ENCODE measurements at places on chromosomes 1 and 21.

DNA sequence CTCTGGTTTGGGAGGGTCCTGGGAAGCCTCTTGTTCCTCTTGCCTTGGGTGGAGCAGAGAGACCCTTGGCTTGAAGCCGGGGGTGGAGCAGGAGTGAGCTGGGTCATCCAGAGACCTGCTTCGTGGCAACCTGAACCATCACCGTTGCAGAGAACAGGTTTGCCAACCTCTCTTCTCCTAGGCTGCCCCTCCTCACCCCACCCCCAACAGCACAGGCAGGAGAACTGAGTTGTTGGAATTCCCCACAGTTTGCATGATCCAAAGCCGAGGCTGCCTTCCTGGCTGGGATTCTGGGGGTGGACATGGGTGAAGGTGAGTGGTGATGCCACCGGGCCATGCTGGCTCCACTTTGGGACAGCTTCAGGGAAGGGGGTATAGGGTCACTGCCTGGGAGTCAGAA lies 2.2 kb downstream of the WNT4 start:
- DNase-seq: no peak
- H3K27ac ChIP-seq: no peak overlapping the region
- H3K36me3 ChIP-seq: peaks cover 3% of the 10 kb centered on the region
- peaks cover 15% of the 10 kb centered on the region for H3K27me3 ChIP-seq
- no peak overlapping the region for H3K4me3 ChIP-seq

GRCh38 chr1:59742526-59742925 lies 72.2 kb upstream of the HOOK1 start:
- peaks cover 10% of the 10 kb centered on the region for H3K36me3 ChIP-seq
- H3K4me3 ChIP-seq: no peak overlapping the region
- peaks cover 32% of the 10 kb centered on the region for H3K4me1 ChIP-seq
- H3K27ac ChIP-seq: peak overlapping the region; percentile 88
- no peak for DNase-seq
- no peaks in the 10 kb centered on the region for H3K27me3 ChIP-seq

DNA sequence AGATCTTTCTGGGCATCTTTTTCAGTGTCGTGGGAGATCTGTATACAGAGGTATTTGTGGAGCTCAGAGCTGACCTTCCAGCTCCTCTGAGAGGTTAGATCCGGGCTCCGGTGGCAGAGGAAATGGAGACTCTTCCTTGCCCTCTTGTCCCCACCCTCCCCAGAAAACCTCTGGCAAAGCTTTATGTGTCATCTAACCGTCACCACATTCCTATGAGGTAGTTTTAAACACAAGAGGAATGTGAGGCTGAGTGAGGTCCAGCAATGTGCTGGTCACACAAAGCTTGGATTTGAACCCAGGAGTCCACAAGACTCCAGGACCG lies 1.2 kb downstream of the CD160 start:
- no peaks in the 10 kb centered on the region for H3K27me3 ChIP-seq
- DNase-seq: no peak
- no peak overlapping the region for H3K27ac ChIP-seq
- H3K4me1 ChIP-seq: peaks cover 3% of the 10 kb centered on the region

DNA sequence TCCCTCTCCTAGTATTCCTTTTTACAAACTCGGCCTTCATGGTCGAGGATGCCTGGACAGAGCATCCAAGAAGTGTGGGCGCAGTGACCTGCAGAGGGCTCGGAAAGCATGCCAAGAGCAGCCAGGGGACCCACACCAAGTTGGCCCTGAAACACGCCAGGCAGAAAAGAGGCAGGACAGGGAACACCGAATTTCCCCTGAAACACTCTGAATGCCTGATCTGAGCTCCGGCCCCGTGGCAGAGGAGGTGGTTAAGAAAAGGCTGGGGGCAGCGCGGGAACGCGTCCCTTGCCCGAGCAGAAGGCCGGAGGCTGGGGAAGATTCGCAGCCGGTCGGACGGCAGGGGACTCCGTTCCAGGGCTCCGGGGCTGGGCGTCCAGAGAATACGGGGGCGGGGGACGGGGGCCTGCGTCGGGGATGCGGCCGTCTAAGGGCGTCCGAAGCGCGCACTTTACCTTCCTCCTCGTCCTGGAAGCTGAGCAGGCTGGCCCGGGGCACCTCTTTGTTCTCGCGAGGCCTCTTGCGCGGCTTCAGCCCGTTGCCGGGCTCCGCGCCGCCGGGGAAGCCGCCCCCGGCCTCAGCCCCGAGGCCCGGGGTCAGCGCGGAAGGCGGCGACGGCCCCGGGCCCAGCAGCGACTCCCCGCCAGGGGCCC lies 558 bp downstream of the PAXBP1 start:
- H3K36me3 ChIP-seq: peaks cover 27% of the 10 kb centered on the region
- H3K4me3 ChIP-seq: peak overlapping the region; percentile 100
- DNase-seq: peak; percentile 67

- H3K27me3 ChIP-seq: no peaks in the 10 kb centered on the region
- DNase-seq: no peak
- no peak overlapping the region for H3K27ac ChIP-seq
- no peaks in the 10 kb centered on the region for H3K4me1 ChIP-seq
- no peak overlapping the region for H3K4me3 ChIP-seq
- no peaks in the 10 kb centered on the region for H3K36me3 ChIP-seq
These were observed 285.2 kb upstream of the NEGR1 start for GRCh38 chr1:72567521-72567920.

DNA sequence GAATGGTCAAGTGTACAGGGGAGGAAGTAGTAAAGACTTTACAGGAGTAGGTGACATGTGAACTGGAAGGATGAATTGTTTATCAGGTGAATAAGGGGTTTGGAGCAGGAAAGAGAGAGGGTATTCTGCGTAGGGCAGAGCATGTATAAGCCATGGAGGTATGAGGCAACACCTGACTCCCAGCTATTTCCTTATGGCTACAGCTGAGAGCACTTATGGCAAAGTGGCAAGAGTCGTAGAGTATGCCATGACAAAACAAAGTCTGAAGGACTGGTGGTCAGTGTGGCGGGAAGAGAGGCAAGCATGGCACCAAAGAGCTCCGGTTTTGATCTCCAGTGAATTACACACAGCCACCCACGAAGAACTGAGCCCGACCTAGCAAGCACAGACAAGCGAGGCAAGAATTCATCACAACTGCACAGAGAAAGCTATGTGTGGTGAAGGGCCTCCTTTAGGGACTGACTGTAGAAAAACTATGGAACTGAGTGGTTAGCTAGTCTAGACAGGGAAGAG lies 9.0 kb upstream of the ELOVL1 start:
- no peak for DNase-seq
- H3K4me1 ChIP-seq: peaks cover 4% of the 10 kb centered on the region
- peaks cover 2% of the 10 kb centered on the region for H3K27me3 ChIP-seq
- H3K27ac ChIP-seq: no peak overlapping the region
- peaks cover 1% of the 10 kb centered on the region for H3K36me3 ChIP-seq

- no peak overlapping the region for H3K27ac ChIP-seq
- H3K4me1 ChIP-seq: no peaks in the 10 kb centered on the region
- no peak for DNase-seq
- no peaks in the 10 kb centered on the region for H3K27me3 ChIP-seq
- no peaks in the 10 kb centered on the region for H3K36me3 ChIP-seq
These were observed 299.7 kb upstream of the PRMT6 start for GRCh38 chr1:106756752-106757151.

- peaks cover 7% of the 10 kb centered on the region for H3K4me1 ChIP-seq
- no peak overlapping the region for H3K27ac ChIP-seq
- H3K36me3 ChIP-seq: peaks cover 7% of the 10 kb centered on the region
- no peak overlapping the region for H3K4me3 ChIP-seq
- DNase-seq: no peak
These were observed 10.8 kb upstream of the TTLL10 start for GRCh38 chr1:1162597-1163537.

DNA sequence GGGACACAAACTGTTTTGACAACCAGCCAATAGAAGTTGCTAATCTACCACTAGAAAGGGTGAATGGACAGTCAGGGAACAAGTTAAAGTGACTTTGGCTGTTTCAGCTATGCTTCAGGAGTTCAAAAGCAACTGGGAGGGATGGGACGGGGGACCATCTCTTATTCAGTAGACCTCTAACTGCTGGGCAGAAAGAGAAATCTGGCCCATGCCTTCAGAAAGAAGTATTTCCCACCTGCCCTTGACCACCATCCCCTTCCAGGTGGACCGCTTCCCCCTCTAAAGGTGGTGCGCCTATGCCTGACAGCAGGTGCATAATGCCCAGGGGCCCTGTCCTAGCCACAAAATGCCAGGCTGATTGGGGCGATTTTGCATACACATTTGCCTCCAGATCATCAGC lies 5.2 kb downstream of the ITPKB start:
- peaks cover 6% of the 10 kb centered on the region for H3K27me3 ChIP-seq
- no peak overlapping the region for H3K27ac ChIP-seq
- DNase-seq: no peak
- H3K4me3 ChIP-seq: peak overlapping the region; percentile 77
- H3K4me1 ChIP-seq: peaks cover 47% of the 10 kb centered on the region

DNA sequence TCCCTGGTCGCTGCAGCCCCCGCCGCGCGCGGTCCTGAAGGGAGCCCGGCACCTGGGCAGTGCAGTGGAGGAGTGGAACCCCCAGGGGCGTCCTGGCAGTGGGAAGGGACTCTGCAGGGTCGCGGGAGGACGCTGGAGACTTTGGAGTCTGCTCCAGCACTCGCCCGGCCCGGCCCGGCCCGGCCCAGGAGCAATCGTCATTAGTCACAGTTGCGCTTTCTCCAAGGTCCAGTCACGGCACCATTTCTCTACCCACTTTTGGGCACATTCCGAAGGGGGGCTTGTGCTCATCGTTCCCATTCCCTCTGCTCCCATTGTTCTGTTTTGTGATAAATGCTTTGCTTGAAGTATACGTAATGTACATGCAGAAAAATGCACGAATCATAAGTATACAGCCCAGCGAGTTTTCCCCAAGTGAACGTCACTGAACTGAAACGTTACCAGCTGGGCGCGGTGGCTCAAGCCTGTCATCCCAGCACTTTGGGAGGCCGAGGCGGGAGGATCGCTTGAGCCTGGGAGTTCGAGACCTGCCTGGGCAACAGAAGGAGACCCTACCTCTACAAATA lies 999 bp downstream of the THAP3 start:
- H3K27me3 ChIP-seq: peaks cover 3% of the 10 kb centered on the region
- DNase-seq: no peak
- H3K36me3 ChIP-seq: peaks cover 29% of the 10 kb centered on the region
- H3K4me3 ChIP-seq: peak overlapping the region; percentile 95
- H3K27ac ChIP-seq: no peak overlapping the region
- H3K4me1 ChIP-seq: peaks cover 4% of the 10 kb centered on the region

DNA sequence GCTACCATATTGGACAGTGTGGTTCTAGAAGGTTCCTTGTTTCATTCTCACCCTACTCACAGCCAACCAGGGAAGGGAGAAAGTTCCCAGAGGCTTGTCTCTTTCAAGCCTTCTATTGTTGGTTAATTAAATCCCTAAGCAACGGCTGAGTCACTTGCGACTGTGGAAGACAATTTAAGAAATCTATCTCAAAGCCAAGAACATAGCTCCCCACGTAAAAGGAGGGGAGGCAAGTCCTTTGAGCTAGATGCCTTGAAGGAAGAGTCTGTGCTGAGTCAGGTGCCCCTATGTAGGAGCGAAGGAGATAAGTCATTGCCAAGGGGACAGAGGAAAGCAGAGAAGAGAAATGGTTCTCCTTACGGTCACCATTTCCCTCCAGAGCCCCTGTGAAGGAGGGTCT lies 79.4 kb upstream of the PPP2R5A start:
- H3K4me3 ChIP-seq: no peak overlapping the region
- H3K27ac ChIP-seq: no peak overlapping the region
- H3K4me1 ChIP-seq: no peaks in the 10 kb centered on the region
- no peaks in the 10 kb centered on the region for H3K36me3 ChIP-seq

DNA sequence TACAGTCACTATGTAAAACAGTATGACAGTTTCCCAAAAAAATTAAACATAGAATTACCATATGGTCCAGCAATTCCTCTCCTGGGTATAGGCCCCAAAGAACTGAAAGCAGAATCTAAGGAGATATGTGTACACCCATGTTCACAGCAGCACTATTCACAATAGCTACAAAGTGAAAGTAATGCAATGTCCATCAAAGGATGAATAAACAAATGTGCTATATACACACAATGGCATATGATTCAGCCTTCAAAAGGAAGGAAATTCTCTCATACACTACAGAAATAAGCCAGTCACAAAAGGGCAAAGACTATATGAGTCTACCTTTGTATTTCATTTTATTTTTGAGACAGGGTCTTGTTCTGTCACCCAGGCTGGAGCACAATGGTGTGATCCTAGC lies 120.4 kb downstream of the TOMM20 start:
- H3K4me3 ChIP-seq: no peak overlapping the region
- H3K27me3 ChIP-seq: no peaks in the 10 kb centered on the region
- DNase-seq: no peak

- peak overlapping the region; percentile 83 for H3K4me3 ChIP-seq
- H3K27me3 ChIP-seq: peaks cover 26% of the 10 kb centered on the region
- peaks cover 2% of the 10 kb centered on the region for H3K36me3 ChIP-seq
- H3K27ac ChIP-seq: no peak overlapping the region
These were observed 1.0 kb downstream of the PDXK start for GRCh38 chr21:43719748-43720538.

DNA sequence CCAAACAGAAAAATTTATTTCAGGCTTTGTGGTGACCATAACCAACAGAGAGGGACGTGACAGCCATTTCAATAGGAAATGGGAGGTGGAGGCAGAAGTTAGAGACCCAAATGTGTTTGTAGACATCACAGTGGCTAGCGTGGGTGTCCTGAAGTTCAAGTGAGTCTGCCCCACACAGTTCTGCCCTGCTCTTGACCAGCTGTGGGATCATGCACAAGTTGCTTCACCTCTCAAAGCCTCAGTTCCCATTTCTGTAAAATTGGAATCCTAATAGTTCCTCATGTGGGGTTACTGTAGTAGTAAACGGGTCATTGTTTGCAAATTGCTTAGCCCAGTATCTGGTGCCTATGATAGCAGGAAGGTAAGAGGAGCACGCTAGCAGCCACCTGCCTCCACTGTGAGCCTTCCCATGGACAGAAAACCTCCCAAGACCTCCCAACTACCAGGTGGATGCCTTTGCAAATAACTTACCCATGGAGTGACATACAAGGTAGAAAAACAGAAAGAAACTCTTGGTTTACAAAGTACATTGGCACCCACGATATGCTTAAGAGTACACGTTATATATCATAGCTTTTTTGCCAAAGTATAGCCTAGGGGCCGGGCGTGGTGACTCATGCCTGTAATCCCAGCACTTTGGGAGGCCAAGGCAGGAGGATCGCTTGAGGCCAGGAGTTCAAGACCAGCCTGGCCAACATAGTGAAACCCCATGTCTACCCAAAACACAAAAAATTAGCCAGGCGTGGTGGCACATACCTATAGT lies 29.1 kb downstream of the FHAD1 start:
- no peak for DNase-seq
- H3K27ac ChIP-seq: no peak overlapping the region
- no peaks in the 10 kb centered on the region for H3K36me3 ChIP-seq

DNA sequence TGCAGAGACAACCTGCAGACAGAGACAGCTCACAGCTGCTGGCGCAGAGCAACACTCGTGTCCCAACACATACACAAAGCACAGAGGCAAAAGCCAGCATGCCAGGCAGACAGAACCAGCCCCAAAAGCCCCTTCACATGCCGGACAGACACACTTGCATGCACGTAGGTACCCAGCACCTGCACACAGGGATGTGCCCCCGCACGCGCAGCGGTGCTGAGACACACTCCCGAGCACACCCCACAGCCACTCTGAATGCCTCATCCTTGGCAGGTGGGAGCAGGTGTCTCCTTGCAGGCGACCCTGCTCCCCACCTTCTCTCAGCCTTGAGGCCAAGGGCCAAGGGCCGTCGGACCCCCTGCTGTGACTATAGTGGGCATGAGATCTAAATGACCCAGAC lies 41.2 kb upstream of the ZC3H12A start:
- no peaks in the 10 kb centered on the region for H3K36me3 ChIP-seq
- H3K27me3 ChIP-seq: peaks cover 12% of the 10 kb centered on the region
- DNase-seq: no peak
- no peak overlapping the region for H3K27ac ChIP-seq
- no peaks in the 10 kb centered on the region for H3K4me1 ChIP-seq

GRCh38 chr21:46195595-46196195 lies 11.4 kb upstream of the SPATC1L start:
- H3K4me3 ChIP-seq: peak overlapping the region; percentile 42
- peaks cover 7% of the 10 kb centered on the region for H3K27me3 ChIP-seq
- no peak for DNase-seq

Measured in endothelial cell (in vitro differentiated cells).